Tibial nerve (tissue), 4 donors: ENCODE measurements at places on chromosomes 5 and 9. TPM values are rescaled to one million over a fixed set of nuclear protein-coding genes. Genes with fewer than 3 reads are reported as not detected.

The NMUR2 gene
- total RNA-seq, result not detected

DNA sequence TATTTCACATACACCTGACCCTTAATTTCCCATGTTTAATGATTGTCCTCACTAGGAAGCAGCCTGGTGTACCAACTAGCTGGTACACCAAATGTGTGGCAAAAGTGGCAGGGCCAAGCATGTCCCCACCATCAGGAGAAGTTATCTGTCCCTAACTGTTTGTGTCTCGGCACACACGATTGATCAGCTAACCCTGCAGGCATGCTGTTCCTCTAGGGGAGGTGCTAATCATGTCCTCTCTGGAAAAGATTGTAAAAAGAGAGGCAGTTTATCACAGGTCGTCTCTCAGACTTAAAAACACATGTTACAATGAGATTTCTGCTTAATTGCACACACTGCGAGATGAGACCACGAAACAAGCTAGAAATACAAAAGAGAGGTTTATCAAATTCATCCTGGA, 342.7 kb downstream of the DIRAS2 start:
- no peak overlapping the region for H3K4me3 ChIP-seq
- no peaks in the 10 kb centered on the region for H3K27me3 ChIP-seq
- no peaks in the 10 kb centered on the region for H3K4me1 ChIP-seq

DNA sequence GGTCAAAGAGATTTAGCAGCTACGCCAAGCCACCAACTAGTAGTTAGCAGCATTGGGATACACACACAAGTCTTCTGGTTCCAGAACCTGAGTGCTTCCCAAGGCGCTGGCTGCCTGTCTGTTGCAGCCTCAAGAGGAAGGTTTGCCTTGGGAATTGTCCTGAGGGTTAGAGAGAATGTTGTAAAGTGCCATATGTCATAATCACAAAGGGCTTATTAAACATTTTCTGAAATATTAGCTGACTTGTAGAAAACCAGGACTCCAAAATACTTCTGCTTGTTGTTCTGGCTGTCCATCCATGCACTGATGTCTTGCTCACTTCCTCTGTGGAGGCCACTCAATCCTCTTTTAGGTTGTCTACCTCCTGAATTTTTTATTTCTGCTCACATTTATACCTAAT, 46.3 kb downstream of the SLC36A1 start:
- DNase-seq, result no peak
- no peaks in the 10 kb centered on the region for H3K4me1 ChIP-seq
- H3K27ac ChIP-seq, result no peak overlapping the region
- no peak overlapping the region for H3K4me3 ChIP-seq

GRCh38 chr9:133782157-133783130, 44.3 kb upstream of the SARDH start:
- H3K4me3 ChIP-seq, result no peak overlapping the region
- no peak overlapping the region for H3K27ac ChIP-seq
- peaks cover 81% of the 10 kb centered on the region for H3K36me3 ChIP-seq
- DNase-seq, result peak; percentile 55

DNA sequence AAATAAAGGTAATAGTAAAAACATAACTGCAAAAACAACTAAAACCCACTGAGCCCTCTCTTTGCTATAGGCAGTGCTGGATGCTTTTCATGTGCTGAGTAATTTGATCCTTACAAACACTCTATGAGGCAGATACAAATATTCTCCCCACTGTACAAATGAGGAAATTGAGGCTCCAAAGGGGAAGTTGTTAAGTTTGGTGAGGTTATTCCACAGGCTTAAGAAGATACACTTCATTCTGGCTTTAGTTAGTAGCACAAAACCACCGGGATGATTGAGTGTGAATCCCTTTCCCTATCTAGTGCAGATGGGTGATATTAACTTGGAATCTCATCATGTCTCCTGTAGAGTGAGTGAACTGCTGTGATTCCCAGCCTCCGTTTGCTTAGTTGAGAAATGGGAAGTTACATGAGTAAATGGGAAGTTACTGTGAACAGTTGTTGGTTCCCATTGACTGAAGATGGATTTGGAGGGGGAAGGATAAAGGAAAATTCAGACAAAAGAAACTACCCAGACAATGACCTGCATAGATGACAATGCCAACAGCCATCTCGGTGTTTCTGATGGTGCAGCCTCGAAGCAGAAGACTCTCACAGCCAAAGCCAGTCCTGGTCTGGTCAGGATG, 208.3 kb downstream of the ATP10B start:
- no peak overlapping the region for H3K27ac ChIP-seq
- H3K4me1 ChIP-seq, result no peaks in the 10 kb centered on the region
- H3K4me3 ChIP-seq, result no peak overlapping the region
- no peaks in the 10 kb centered on the region for H3K27me3 ChIP-seq

DNA sequence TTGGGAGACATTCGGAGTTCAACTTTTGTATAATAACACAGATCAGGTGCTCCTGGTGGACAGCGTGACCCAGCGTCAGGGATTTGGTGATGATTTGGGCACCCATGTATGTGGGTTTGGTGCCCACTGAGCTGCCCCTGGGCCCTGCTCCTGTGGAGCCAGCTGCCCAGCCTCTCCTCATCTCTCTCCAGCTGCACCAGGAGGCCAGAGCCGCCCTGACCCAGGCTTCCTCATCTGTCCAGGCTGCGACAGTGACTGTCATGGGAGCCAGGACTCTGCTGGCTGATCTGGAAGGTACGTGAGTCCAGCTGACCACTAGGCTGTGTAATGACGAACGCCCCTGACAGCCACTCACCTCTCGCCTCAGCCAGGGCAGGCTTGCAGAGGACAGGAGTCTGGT, 14.5 kb upstream of the AIF1L start:
- no peak for DNase-seq
- H3K4me3 ChIP-seq, result no peak overlapping the region
- no peaks in the 10 kb centered on the region for H3K36me3 ChIP-seq
- no peak overlapping the region for H3K27ac ChIP-seq
- H3K27me3 ChIP-seq, result no peaks in the 10 kb centered on the region
- H3K4me1 ChIP-seq, result no peaks in the 10 kb centered on the region

GRCh38 chr5:41009232-41009631, 61.9 kb downstream of the MROH2B start:
- DNase-seq, result no peak
- H3K27me3 ChIP-seq, result no peaks in the 10 kb centered on the region
- no peak overlapping the region for H3K4me3 ChIP-seq
- no peaks in the 10 kb centered on the region for H3K36me3 ChIP-seq
- H3K4me1 ChIP-seq, result no peaks in the 10 kb centered on the region

DNA sequence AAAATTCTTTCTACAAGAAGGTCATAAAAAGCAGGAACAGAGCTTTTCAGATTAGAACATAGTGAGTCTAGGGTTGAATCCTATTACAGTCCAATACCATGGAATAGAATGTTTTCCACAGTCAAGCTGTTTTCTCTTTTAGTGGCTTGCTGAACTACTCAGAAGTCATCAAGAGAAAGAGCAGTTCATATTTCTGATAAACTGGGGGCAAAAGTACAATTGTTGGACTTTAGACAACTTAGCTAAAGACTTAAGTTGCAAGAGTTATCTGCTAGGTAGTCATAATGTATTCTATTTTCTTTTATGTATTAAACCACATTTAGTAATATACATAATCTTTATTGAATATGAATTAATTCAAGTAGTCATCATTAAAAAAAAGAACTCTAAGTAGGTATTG, 233.1 kb upstream of the GRIA1 start:
- no peaks in the 10 kb centered on the region for H3K27me3 ChIP-seq
- no peak overlapping the region for H3K4me3 ChIP-seq
- no peak overlapping the region for H3K27ac ChIP-seq
- no peaks in the 10 kb centered on the region for H3K36me3 ChIP-seq

GRCh38 chr5:126852091-126852571, 75.2 kb downstream of the LMNB1 start:
- peaks cover 10% of the 10 kb centered on the region for H3K4me1 ChIP-seq
- peak overlapping the region; percentile 41 for H3K27ac ChIP-seq
- DNase-seq, result no peak
- no peaks in the 10 kb centered on the region for H3K27me3 ChIP-seq
- H3K36me3 ChIP-seq, result no peaks in the 10 kb centered on the region
- H3K4me3 ChIP-seq, result no peak overlapping the region

DNA sequence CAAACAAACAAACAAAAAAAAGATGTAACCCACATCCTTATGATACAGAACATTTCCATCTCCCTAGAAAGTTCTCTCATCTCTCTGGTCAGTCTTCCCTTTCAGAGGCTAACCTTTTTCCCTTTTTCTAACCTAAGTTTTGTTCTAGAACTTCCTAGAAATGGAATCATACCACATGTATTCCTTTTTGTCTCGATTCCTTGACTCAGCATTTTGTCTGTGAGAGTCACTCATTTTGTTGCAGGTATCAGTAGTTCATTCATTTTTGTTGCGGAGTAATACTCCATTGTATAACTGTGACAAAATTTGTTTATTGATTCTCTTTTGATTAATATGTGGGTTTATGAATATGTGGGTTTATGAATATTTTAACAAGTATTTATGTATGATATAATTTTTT, 400.0 kb upstream of the PDE4D start:
- no peaks in the 10 kb centered on the region for H3K4me1 ChIP-seq
- no peak overlapping the region for H3K4me3 ChIP-seq
- no peak overlapping the region for H3K27ac ChIP-seq
- no peaks in the 10 kb centered on the region for H3K27me3 ChIP-seq

GRCh38 chr5:150660108-150660831, 781 bp upstream of the MYOZ3 start:
- H3K36me3 ChIP-seq, result no peaks in the 10 kb centered on the region
- no peak overlapping the region for H3K4me3 ChIP-seq
- no peaks in the 10 kb centered on the region for H3K27me3 ChIP-seq
- DNase-seq, result no peak

GRCh38 chr5:82327941-82328340, 49.8 kb upstream of the RPS23 start:
- H3K36me3 ChIP-seq, result no peaks in the 10 kb centered on the region
- H3K27ac ChIP-seq, result no peak overlapping the region
- no peak for DNase-seq
